Upper lobe of left lung (tissue), 6 donors: ENCODE measurements at places on chromosomes 13 and 19.

DNA sequence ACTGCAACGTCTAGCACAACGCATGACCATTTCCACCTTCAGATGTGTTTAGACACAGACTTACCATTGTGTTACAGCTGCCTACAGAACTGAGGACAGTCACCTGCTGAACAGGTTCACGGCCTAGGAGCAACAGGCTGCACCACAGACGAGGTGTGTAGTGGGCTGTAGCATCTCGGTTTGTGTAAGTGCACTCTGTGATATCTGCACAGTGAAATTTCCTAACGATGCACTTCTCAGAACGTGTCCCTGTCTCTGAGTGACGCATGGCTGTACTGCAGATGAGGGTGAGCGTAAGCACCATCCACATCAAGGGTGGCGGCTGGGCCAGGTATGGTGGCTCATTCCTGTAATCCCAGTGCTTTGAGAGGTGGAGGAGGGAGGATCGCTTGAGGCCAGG, 15.2 kb downstream of the DCUN1D2 start:
- no peak for DNase-seq

GRCh38 chr19:8610936-8611300, 403 bp upstream of the ADAMTS10 start:
- DNase-seq = no peak

- peak; percentile 54 for DNase-seq
Observed at GRCh38 chr13:100490692-100491091, 97.9 kb downstream of the GGACT start.

DNA sequence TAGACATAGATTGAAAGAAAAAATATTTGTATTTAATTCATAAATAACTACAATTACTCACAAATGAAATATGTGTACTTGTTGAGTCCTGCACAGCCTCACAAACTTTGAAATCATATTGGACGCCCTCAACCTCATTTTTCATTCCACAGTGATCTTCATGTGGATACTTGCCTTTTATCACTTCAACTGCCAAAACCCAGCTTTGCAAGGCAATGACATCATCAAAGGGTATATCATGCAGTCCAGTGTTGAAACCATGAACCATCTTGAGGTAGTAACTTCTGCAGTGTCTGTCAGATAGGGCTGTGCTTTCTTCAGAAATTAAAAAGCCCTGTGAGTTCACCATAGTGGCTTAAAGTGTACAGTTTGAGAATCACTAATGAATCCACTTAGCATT, 82.2 kb downstream of the HS6ST3 start:
- no peak for DNase-seq

DNA sequence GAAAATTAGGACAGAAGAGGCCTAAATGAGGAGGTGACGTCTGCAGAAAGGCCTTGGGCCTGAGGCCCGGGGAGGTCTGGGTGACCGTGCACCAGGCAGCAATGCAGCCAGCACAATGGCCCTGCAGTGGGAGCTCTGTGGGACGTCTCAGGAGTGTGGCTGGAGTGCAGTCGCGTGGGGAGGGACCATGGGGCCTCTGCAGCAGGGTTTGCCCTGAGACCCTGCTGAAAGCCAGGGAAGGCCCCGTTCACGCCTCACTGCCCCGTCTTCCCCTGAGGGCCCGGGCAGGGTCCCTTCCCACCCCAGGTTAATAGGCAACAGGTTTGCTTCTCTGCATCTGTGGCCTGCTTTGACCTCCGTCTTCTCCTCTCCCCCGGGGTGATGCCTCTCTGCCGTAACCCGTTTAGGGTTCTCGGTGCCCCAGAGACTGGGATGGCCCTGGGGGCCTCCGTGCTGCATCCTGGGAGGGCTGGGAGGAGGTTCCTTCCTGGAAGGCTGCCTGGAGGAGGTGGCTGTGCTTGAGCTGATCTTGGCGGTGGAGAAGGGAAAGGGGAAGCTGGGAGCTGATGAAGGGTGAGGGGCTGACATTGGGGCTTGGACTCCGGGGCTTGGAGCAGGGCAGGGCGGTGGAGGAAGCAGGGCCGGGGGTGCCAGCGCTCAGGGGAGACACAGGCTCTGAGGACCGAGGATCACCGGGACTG, 9.7 kb downstream of the PALM start:
- no peak for DNase-seq

GRCh38 chr13:71291842-71292146, 575.2 kb downstream of the DACH1 start:
- DNase-seq = no peak

DNA sequence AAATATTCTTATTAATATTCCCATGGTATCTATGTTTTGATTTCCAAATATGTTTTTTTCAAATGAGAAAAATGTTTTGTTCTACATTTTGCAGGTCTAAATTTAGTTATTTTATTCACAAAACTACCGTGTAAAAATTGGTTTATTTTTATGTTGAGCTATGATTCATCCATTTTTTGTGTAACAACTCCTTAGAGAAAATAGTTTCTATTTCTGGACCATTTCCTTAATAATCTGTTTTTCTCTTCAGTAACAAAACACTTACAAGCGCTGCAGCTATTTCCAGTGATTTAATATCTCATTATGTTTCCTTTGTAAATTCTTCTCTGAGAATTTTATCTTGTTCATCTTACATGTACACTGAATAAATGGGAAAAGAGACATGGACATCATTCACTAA, 550.7 kb upstream of the SLITRK5 start:
- DNase-seq = no peak

DNA sequence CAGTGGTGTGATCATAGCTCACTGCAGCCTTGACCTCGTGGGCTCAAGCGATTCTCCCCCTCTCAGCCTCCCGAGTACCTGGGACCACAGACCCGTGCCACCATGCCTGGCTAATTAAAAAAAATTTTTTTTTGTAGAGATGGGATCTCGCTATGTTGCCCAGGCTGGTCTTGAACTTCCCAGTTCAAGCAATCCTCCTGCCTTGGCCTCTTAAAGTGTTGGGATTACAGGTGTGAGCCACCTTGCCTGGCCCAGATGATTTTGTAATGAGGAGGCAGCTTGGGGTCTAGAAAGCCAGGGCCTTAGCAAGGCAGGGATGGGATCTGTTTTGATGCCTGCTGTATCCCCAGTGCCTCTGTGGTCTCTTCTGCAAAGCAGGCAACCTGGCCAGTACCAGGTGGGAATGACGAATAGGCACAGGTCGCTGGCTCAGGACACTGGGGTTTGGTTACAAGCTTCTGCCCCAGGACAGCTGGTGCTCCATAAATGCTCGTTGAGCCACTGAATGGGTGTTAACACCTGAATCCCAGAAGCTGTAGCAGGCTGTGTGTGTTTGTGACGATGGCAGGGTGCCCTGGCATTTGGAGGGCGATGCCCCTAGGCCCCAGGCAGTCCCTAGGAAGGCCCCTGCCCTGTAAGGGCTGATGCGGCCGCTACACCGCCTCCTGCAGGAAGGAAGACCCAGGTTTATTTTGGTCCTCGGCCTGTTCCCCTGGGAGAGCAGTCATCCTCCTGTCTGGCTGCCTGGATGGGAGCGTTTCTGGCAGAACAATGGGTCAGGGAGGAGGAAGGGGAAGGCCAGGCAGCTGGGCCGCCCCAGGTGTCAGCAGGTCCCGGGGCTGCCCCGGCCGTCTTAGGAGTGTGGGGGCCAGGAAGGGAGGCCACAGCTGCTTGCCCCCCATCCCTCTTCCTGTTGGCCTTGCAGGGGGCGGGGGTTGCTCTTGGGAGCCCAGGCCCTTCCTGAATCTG, 8.6 kb downstream of the TNFAIP8L1 start:
- DNase-seq = no peak

DNA sequence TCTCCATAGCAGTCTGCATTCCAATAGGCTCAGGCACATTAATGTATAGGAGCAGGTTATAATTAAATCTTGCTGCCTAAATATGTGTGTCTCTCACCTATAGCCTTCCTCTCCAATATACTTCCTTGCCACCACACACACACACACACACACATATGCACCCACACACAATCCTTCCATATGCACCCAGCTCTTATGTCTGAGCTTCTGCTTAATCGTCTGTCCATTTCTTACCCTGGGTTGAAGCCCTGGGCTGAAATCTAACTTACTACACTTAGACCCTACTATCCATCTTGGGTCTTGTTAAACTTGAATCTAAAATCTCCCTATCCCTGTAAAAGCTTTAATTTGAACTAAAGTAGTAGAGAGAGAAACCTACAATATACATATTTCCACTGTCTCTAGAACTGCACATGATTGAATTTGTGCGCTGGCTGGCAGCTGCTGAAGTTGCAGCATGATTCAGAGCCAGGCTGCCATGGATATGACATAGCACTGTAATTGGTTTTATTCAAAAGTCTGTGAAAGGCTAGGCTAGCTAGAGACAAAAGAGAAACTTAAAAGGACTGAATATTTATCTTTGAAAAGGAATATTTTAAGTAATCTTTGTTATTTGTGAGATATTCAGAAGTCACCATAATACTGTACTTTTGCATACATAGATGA, 25.7 kb upstream of the FREM2 start:
- DNase-seq = no peak

DNA sequence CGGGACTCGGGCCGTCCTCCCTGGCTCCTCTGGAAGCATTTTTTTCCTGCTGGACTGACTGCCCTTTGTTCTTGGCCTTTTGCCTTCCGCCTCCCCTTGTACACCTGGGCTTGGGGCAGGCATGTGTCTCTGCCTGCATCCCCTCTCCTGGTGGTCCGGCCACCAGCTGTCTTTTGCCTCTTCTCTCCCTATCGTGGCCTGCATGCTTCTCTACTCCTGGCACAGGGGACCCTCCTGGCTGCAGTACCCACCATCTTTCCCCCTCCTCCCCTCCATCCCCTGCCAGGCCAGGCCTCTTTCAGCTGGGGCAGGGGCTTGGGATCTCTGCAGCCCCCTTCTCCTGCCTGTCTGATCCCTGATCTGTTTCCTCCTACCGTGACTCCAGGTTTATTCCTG, 12.1 kb downstream of the WTIP start:
- DNase-seq = no peak

GRCh38 chr13:20699715-20700114, 3.8 kb upstream of the IL17D start:
- no peak for DNase-seq

DNA sequence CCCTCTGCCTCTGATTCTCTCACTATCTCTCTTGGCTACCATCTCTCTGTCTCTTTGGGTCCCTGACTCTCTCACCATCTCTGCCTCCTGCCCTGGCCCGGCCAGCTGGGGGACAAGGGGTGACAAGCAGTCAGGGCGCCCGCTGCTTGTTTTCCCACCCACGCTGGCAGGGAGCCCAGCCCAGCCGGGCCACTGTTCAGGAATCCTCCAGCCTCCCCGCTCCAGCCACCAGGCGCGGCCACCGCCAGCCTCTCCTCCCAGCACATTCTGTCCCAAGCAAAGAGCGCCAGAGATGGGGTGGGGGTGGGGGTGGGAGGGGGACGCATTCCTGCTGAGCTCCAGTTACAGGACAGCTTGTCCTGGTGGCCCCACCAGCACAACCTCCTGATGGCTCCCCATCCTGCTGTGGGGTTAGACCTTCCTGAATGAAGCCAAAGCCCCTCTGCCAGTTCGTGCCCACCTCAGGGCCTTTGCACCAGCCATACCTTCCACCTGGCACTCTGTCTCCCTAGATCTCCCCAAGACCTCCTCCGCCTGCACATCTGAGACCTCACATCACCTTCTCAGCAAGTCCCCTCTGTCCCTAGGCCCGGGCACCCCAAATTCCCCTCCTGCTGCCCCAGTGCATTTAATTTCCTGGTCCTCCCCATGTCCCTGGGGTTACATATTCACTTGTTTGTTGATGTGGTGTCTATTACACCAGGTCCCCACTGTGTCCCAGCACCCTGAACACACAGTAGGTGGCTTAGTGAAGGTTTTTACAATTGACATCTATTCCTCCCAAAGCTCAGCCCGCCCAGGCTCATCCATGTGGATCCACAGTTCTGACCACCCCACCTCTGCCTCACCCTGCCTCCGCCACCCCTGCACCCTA, 12.5 kb downstream of the ARRDC2 start:
- DNase-seq = peak; percentile 89

- no peak for DNase-seq
Observed at GRCh38 chr13:41006978-41007743, 12.0 kb downstream of the ELF1 start.

DNA sequence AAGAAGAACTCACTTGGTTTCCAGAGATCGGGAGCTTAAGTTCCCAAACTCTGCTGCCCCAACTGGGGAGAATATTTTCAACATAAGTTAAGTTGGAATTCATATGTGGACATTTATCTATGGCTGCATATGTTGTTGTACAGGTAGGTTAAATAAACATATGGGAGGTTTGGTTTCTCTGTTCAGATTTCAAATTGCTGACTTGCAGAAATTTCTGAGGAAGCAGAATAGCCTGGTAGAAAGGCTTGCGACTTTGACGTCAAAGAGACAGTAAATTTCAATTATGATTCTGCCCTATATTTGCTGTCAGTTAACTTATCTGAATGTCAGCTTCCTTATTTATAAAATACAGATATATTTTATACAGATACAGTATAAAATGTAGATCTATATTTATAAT, 40.0 kb upstream of the TPP2 start:
- no peak for DNase-seq

- no peak for DNase-seq
Observed at GRCh38 chr13:35817642-35818607, 313.3 kb downstream of the DCLK1 start.

GRCh38 chr19:1933244-1933643, 7.7 kb upstream of the CSNK1G2 start:
- DNase-seq = no peak

DNA sequence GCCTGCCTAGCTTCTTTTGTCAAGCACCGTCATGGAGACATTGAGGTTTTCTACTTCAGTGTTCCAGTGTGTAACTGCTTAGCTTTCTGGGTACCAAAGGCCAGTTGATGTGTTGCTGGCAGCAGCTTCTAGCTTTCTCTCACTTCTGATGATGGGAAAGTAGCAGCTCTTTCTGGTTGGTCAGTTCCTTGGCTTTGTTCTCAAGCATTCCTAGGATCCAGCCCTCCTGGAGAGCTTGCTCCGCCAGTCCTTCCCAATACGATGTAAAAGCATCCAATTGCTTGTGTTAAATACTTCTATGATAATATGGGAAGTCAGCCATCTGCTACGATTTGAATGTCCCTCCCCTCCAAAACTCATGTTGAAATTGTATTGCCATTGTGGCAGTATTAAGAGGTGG, 182.8 kb downstream of the UGGT2 start:
- DNase-seq = no peak

- DNase-seq = no peak
Observed at GRCh38 chr19:55345818-55346724, 6.4 kb downstream of the KMT5C start.

DNA sequence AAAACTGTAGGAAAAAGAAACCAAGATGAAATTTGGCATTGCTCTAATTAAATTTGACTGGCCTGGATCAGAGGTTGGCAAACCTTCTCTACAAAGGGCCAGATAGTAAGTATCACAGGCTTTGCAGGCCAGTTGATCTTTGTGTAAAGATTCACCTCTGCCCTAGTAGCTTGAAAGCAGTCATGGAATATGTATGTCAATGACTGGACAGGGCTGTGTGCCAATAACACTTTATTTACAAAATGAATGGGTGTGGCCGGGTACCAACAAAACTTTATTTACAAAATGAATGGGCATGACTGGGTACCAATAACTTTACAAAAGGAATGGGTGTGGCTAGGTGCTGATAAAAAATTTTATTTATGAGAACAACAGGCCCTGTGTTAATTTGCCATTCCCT, 20.0 kb downstream of the SIN3B start:
- DNase-seq = no peak
